Prostate gland (tissue), 2 donors: ENCODE measurements at places on chromosomes 4 and X. TPM values are rescaled to one million over a fixed set of nuclear protein-coding genes. Genes with fewer than 3 reads are reported as not detected.
A peak's percentile ranks its signal among the peaks of the same experiment; 100 is the strongest.

MAGEA4 gene
- total RNA-seq: 47.7 TPM

BEX2 gene
- 79.0 TPM for total RNA-seq

SMIM43 gene
- not detected for total RNA-seq

PABPC1L2B gene
- not detected for total RNA-seq

CDX4 gene
- 0.45 TPM for total RNA-seq

STS gene
- total RNA-seq: 10.0 TPM

DNA sequence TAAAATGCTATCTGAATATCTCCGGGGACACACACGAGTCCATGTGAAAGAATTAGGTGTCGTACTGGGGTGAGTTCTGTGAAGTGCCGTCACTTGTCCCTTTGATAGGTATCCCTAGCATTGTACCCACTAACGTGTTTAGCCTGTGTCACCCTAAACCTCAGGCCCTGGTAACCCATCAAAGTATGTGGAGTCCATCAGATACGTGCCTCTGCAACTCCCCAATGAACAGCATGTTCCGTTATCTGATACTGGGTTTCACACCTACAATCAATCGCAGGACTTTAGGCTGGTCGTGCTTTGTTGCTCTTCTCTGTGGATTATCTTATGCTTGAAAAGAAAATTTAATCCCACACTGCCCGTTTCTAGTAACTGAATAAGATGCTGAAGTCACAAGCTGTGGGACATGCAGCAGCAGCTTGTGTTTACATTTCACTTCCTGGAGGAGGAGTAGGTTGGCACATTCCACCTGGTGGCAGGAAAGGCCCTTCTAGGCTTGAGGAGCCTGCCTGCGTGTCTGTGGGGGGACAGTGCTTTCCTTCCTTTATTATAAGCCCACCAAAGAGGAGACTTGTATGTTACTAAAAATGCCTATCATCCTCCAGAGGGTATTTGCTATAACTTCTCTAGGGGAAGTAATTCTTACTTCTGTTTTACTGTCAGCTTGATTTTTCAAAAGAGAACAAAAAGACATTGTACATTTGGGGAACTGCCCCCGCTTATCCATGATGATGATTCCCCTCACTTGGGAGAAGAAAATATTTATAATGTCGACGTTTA, 127.2 kb downstream of the FNIP2 start:
- no peak overlapping the region for H3K4me3 ChIP-seq
- H3K36me3 ChIP-seq: no peaks in the 10 kb centered on the region
- H3K27ac ChIP-seq: no peak overlapping the region
- no peaks in the 10 kb centered on the region for H3K4me1 ChIP-seq
- peak; percentile 24 for DNase-seq

GRCh38 chr4:99207911-99208718, 10.9 kb downstream of the ADH6 start:
- no peak for DNase-seq
- no peaks in the 10 kb centered on the region for H3K4me1 ChIP-seq
- H3K36me3 ChIP-seq: no peaks in the 10 kb centered on the region
- no peaks in the 10 kb centered on the region for H3K27me3 ChIP-seq
- H3K27ac ChIP-seq: no peak overlapping the region

- no peak for DNase-seq
- H3K27me3 ChIP-seq: no peaks in the 10 kb centered on the region
- no peaks in the 10 kb centered on the region for H3K4me1 ChIP-seq
- H3K4me3 ChIP-seq: no peak overlapping the region
Observed at GRCh38 chr4:173418639-173419038, 19.7 kb upstream of the SCRG1 start.

- H3K4me1 ChIP-seq: no peaks in the 10 kb centered on the region
- no peak overlapping the region for H3K4me3 ChIP-seq
- no peak overlapping the region for H3K27ac ChIP-seq
- no peak for DNase-seq
- no peaks in the 10 kb centered on the region for H3K27me3 ChIP-seq
- no peaks in the 10 kb centered on the region for H3K36me3 ChIP-seq
Observed at GRCh38 chr4:15703439-15703838, 574 bp downstream of the BST1 start.

DNA sequence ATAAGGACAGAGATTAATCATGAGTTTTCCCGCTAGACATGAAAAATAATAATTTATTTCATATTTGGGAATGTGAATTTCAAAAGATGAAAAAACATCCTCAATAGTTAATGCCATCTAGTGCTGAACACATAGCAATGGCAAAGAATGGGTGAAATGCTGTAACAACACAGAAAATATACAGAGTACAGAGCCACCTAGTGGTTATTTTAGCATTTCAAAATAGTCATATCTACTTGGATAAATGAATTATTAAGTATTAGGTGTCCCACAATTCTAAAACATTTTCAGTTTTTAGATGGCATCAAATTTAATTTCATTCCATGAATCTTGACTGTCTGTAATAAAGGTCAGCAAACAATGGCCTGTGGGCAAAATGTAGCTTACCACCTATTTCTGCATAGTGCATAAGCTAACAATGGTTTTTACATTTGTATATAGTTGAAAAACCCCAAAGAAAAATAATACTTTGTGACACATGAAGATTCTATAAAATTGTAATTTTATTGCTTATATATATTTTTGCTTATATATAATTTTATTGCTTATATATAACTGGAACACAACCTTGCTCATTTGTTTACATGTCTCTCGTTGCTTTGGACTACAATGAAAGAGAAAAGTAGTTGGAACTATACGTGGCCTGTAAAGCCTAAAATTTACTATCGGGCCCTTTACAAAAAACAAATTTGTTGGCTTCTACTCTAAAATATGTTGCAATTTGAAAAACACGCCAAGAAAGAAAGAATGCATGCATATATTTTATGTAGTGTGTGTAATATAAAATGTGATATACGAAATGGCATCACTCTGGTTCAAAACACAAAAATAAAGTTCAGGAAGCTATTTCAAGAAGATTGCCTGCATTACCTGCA, 99.1 kb upstream of the FAM47C start:
- H3K27me3 ChIP-seq: no peaks in the 10 kb centered on the region
